ENCODE measurements at places on chromosomes 3 and 15. TPM values are rescaled to one million over a fixed set of nuclear protein-coding genes. Genes with fewer than 3 reads are reported as not detected.

The ZBED2 gene
- 0.16 TPM for total RNA-seq

The SCN10A gene
- not detected for total RNA-seq

The CCDC39 gene
- total RNA-seq, result not detected

The GALNT15 gene
- not detected for total RNA-seq

The STRC gene
- not detected for total RNA-seq

The ANKRD63 gene
- 1.8 TPM for total RNA-seq

The EHHADH gene
- total RNA-seq, result 5.5 TPM

The LDHAL6B gene
- total RNA-seq, result not detected

The SUMF1 gene
- total RNA-seq, result 6.0 TPM

The SLCO2A1 gene
- 0.16 TPM for total RNA-seq

The RSRC1 gene
- 50.1 TPM for total RNA-seq

The PLCB2 gene
- 11.2 TPM for total RNA-seq

The WNT5A gene
- 0.11 TPM for total RNA-seq

The DPPA2 gene
- not detected for total RNA-seq

The TMPRSS7 gene
- not detected for total RNA-seq

The GOLGA8K gene
- not detected for total RNA-seq

The VILL gene
- total RNA-seq, result 12.4 TPM

The ATP2B2 gene
- total RNA-seq, result not detected

The FRMD4B gene
- 0.25 TPM for total RNA-seq

The UBE2Q2 gene
- total RNA-seq, result 16.2 TPM

The RAD51 gene
- 55.3 TPM for total RNA-seq

The CLDN16 gene
- not detected for total RNA-seq

The PLSCR2 gene
- 0.40 TPM for total RNA-seq

The DCUN1D1 gene
- total RNA-seq, result 39.7 TPM

The CNTN3 gene
- not detected for total RNA-seq

The TOP2B gene
- 159 TPM for total RNA-seq

The WDR93 gene
- total RNA-seq, result not detected

The SLC6A6 gene
- total RNA-seq, result 203 TPM

The TUSC7 gene
- total RNA-seq, result not detected
